IPS-NIHi11 (cell line): ENCODE measurements at places on chromosomes 1 and 21.

GRCh38 chr1:231729544-231729943 is 103.0 kb downstream of the DISC1 start:
- no peak for DNase-seq

DNA sequence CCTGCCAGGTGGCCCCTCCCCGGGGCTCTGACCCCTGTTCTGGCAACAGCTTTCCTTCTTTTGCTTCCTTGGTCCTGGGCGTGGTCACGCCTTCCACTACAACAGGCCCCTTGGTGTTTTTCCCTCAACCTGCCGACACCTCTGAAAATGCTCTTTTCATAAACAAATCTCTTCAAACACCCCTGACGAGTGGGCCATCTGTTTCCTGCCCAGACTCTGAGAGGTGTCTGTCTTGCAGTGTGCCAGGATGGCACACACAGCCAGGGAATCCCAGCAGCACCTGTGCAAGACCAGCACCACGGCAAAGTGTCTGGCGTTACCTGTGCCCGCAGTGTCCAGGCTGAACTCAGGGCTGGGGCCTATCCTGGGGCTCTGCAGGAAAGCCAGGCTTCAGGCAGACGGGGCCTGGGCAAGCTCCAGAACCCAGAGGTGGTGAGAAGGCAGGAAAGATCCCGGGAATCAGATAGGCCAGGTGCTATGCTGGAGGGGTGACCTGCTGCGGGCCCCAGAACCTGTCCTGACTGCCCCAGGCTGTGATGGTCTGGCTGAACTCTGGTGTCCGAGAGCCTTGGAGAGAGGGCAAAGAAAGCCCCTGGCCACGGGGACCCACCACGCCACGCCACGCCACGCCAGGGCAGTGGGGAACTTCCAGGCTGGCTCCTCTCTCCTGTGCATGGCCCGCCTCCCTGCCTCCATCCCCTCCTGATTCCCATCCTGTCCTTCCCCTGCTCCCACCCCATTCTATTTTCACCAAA is 88.9 kb downstream of the SIK1 start:
- no peak for DNase-seq

DNA sequence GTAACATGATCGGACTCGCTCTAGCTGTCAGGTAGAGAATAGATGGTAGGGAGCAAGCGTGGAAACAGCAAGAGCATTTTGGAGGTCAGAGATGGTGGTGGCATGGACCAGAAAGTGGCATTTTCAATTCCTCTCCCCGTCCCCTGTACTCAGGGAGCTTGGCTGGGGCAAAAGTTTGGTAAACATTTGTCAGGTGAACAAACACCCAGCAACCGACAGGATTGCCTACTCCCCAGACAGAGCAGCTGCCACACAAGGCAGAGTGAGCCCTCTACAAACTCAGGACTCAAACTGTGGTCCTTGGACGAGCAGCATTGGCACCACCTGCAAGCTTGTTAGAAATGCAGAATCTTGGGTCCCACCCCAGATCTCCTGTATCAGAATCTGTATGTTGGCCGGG is 14.3 kb downstream of the PTAFR start:
- DNase-seq = no peak

DNA sequence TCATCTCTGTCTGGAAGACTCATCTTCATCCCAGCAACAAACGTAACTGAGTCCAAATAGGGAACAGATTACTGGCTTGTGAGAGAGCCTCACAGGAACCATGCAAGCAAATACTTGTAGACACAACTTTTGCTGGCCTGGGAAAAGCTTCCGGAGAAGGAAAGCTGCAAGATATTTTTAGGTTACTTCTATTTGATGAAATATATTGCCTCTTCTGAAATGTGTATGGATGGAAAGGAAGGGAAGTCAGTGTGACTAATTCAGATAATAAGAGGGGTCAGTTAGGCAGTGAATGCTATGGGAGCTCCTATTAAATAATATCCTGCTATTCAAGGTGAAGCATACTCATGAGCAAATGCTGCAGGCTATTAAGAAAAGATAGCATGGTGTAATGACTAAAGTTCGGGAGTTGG is 20.4 kb upstream of the FGGY start:
- no peak for DNase-seq

GRCh38 chr1:214116258-214116657 is 128.5 kb downstream of the PROX1 start:
- DNase-seq = no peak

- DNase-seq = no peak
Observed at GRCh38 chr1:54585181-54586066, 37.4 kb downstream of the ACOT11 start.

GRCh38 chr1:204431310-204432184 is 19.9 kb upstream of the PPP1R15B start:
- DNase-seq = peak; percentile 87

DNA sequence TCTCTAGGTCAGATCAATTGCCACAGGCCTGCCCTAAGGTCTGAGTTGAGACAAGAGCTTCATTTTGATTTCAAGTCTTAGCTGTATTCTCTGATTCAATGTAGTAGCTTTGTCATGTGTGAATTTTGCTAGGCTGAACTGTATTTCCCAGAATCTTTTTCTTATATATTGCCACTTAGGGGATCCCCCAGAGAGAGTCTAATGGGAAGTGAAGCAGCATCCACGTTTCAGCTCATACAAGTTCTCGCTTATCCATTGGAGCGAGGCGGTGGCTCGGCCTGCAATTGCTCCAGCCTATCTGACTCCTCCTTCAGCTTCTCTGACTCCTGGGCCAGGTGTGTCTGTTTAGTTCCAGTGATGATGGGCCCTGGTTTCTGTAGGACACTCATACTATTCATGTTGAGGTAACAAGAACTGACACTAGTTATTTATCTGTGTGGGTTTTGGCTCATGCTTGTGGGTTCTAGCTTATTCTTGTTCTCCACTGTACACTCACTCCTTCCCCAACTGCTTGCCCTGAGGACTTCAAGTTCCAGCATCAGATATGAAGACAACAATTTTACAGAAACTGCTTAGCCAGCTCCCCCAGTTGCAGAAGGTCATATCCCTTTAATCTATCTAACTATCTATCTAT is 48.2 kb downstream of the TBX19 start:
- DNase-seq = no peak

- no peak for DNase-seq
Observed at GRCh38 chr1:206490771-206491405, 16.4 kb upstream of the RASSF5 start.

DNA sequence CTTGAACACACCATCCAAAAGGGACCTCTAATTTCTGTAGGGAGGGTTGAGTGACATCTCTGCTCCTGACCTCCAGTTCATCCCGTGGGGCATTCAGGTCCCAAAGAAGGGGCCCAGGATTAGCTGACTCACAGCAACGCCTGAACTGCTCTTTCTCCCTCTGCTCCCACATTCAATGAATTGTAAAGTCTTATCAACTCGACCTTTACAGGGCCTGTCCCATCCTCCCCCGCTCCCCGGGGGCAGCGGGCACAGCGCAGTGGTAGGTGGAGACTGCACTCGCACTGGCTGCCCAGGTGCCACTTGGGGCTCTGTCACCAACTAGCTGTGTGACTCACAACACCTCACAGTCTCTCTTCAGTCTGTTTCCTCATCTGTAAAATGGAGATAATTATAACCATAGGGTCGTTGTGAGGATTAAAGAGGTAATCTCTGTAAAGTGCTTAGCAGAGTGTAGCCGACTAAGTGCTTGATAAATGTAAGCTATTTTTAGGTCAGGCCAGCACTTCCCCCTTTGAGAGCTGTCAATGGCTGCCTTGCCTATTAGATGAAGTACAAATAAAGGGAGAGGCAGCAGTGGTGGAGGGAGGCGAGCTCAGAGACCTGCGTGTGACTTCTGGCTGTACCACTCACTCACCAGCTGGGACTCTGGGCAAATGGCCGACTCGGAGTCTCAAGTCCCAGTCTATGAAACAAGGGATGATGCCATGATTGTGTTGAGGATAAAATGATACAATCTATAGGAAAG is 637 bp upstream of the MYBPHL start:
- no peak for DNase-seq

DNA sequence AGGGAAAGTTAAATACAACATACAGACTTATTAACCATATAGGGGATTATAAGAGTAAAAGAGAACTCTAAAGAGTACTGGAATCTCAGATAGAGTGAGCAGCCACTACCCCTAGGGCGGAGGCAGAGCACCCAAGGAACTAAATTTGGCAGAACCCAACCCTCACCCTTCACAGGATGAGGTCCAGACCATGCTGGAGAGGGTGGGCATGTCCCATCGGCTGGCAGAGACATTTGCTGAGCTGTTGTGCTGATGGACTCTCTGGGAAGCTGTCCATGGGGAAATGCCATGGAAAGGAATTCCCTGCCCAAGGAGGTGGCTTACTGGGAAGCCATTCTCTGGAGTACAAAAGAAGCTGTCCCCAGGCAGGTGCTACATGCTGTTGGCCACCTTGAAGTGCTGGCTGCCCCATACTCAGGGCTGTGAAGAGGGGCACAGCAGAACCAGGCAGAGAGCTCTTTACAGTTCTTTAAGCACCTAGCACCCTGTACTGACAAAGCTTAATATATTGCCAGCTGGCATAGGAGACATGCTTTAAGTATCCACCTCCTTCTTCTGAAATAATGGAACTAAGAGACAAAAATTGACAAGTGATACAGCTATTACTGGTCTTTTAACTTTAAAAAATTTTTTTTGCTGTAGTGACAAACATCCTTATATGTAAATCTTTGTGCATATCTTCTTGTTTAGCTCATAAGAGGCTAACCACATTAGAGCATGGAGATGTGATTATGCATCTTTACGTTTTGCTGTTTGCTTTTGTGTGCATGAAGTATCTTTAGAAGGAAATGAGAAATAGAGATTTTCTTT is 29.6 kb downstream of the TSNAX start:
- no peak for DNase-seq

GRCh38 chr1:220032911-220033310 is 13.4 kb downstream of the EPRS1 start:
- no peak for DNase-seq

- DNase-seq = no peak
Observed at GRCh38 chr1:192903142-192903541, 94.3 kb downstream of the RGS2 start.

DNA sequence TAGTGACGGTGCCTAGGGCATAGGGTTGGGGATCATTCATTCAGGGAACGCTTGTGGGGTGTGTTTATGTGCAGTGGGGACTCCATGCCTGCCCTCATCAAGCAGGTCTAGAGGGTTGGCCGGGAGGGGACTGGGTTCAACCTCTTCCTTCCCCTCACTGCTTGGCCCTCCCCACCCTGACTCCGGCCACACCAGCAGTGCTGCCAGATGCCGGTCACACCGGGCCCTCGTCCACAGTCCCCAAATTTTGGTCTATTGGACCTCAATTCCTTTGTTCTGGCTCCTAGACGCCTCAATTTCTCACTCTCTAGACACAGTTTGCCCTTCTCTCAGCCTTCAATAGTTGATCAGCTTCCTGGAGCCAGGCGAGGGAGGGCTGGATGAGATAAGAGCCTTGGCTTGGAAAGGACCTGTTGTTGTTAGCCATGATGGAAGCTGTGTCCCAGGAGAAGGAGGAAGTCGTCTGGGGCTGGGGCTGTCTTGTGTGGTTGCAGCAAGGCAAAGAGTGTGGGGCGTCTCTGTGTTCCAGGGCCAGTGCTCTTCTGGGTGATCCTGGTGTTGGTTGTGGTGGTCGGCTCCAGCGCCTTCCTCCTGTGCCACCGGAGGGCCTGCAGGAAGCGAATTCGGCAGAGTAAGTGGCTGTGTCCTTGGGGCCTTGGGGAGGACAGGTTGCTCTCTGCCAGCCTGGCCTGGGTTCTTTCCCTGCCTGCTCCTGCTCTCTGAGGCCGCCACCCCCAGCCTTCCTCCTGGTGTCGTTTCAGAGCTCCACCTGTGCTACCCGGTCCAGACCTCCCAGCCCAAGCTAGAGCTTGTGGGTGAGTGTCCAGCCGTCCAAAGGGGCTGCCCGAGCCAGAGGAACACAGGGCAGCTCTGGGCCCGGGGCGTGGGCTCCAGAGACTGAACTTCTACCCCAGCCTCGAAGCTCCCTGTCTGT is 41.1 kb upstream of the TNFRSF1B start:
- DNase-seq = no peak

GRCh38 chr21:15809818-15810217 is 80.0 kb downstream of the USP25 start:
- no peak for DNase-seq

DNA sequence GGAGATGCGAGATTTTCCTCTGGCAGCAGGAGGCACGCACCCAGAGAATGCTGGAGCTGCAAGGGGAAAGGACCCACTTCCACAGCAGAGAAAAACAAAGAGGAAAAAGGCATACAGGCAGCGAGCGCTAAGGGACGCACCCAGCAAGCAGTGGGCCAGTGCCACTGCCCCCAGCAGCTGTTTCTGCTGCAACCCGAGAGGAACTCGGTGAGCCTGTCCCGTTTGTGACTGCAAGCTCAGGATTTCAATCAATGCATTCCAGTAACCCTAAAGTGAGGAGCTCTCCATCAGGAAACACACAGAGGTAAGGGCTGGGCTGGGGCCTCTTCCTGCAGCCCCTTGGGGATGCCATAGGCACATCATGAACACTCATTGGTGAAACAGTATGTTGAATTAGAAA is 58.7 kb downstream of the ACP6 start:
- no peak for DNase-seq

DNA sequence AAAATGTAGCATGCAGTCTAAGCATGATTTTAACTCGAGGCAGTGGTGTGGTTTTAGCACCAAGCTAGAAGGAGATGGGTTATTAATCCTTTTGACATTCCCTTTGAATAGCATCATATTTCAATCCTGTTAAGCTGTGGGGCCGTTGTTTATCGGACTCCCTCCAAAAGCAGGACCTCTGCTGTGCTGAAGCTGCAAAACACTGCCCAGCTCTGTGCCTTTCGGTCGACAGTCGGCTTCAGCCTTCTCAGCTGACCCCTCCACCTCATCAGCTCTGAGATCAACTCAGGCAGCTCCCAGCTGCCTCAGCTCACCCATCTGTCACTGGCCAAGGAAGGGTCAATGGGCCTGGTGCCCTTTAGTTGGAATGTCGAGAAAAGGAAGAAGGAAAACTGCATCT is 95.5 kb downstream of the KAZN start:
- DNase-seq = no peak

GRCh38 chr1:70537788-70538187 is 126.7 kb downstream of the CTH start:
- DNase-seq = no peak

- no peak for DNase-seq
Observed at GRCh38 chr1:166032572-166033371, 134.0 kb downstream of the FAM78B start.
